ENCODE measurements at places on chromosomes 1 and 21.

- no peak for DNase-seq
Observed at GRCh38 chr1:24926563-24927249, 3.4 kb downstream of the RUNX3 start.

DNA sequence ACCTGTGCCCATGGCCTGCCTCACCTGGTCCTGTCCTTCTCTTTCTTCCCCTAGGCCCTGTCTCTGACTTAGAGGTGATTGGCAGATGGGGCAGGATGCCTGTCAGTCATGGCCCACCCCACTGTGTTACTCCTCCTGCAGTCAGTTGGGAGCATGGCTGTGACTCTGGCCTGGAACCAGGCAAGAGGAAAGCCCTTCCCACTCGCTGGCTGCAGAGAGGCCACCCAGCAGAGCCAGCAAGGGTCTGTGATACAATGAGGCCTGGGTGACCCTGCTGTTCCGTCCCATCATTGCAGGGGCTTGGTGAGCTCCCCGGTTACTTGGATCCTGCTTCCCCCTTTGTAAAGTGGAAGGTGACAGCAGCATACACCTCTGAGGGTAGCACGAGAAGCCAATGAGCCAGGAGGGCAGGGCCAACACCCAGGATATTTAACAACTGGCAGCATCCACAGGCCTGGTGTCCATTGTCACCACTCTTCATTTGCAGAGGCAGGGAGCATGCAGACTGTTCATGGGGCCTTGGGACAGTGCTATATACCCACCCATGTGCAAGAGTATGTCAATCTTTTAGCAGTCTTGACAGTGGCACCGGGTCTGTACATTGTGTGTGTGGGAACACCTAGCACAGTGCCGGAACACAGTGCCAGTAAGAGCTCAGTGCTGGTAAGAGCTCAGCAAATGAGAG lies 191.0 kb upstream of the C1orf174 start:
- no peak for DNase-seq

GRCh38 chr1:164695956-164696665 lies 137.1 kb downstream of the PBX1 start:
- no peak for DNase-seq

- DNase-seq = peak; percentile 87
Observed at GRCh38 chr1:52002038-52002917, 11.8 kb upstream of the RAB3B start.

- no peak for DNase-seq
Observed at GRCh38 chr1:25821630-25822091, 1.9 kb downstream of the MTFR1L start.

All from activated CD4-positive, alpha-beta T cell treated with anti-CD3 and anti-CD28 coated beads, Interleukin-2, Interleukin-4, amounts not matched to agents 100 ng/mL and 50 ng/mL, durations not matched to agents 16 hours and 8 hours (primary cell).